ENCODE measurements at places on chromosomes 16 and 17.

GRCh38 chr17:42354956-42355843 is 33.0 kb downstream of the STAT3 start:
- no peak for DNase-seq

DNA sequence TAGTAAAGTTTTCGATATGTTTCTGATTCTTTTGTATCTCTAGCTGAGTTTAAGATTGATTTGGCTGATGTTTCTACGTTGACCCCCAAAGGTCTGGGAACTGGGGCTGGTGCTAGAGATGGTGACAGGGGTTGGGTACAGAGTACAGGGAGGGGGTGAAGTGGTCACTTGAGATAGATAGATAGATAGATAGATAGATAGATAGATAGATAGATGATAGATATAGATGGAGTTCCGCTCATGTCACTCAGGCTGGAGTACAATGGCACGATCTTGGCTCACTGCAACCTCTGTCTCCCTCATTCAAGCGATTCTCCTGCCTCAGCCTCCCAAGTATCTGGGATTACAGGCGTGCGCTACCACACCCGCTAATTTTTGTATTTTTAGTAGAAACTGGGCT is 1.8 kb upstream of the FBRS start:
- no peak for DNase-seq

GRCh38 chr17:53627511-53627910 is 195.2 kb upstream of the KIF2B start:
- no peak for DNase-seq

DNA sequence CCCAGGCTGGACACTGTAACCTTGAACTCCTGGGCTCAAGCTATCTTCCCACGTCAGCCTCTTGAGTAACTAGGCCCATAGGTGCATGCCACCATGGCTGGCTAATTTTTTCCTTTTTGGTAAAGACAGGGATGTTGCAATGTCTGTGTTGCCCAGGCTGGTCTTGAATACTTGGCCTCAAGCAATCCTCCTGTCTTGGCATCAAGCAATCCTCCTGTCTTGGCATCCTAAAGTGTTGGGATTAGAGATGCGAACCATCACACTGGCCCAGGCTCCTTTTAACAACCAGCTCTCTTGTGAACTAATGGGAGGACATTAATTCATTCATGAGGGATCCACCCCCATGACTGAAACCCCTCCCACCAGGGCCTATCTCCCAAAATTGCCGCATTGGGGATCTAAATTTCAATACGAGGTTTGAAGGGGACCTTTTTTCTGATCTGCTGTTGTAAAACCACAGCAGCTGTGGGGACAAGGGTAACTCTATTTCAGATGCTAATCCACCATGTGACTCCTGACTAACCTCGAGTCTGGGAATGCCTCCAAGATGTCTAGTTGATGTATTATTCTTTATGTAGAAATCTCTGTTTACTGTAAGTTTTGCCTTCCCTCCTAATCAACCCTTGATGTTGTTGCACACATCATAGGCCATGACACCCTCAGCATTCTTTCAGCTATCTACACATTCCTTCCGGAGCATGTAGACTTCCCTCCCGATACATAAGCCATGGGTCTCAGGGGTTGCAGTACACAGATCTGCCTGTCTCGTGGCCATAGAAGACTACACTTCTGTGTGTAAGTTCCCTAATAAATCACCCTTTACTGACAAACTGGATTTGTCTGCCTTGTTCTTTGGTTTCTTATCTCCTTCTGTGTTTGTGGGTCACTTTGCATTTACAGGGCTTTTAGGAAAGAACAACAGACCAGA is 37.6 kb downstream of the RNF112 start:
- DNase-seq = no peak

DNA sequence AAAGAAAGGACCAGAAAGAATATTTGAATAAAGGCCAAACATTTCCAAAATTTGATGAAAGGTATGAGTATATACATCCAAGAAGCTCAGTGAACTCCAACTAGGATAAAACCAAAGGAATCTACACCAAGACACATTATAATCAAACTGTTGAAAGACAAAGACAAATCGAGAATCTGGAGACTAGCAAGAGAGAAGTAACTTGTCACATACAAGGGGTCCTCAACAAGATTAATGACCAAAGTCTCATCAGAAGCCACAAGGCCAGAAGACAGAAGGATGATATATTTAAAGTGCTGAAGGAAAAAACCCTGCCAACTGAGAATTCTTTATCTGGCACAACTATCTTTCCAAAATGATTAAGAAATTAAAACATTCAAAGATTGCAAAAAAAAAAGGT is 9.3 kb upstream of the IL21R start:
- DNase-seq = no peak

DNA sequence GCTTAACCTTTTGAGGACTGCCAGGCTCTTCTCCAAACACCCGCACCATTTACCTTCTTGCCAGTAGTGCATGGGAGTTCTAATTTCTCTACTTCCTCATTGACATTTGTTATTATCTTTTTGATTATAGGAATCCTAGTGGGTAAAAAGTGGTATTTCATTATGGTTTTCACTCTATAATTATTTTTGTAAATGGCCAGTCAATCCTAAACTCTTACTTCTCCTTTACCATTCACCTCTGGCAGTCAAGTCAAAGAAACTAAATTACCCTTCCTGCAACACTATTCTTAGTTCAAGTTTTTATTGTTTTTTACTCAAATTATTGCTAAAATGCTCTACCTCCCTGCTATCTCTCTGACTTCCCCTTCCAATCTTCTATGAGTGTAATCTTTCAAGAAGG is 29.8 kb upstream of the ANKFY1 start:
- no peak for DNase-seq

DNA sequence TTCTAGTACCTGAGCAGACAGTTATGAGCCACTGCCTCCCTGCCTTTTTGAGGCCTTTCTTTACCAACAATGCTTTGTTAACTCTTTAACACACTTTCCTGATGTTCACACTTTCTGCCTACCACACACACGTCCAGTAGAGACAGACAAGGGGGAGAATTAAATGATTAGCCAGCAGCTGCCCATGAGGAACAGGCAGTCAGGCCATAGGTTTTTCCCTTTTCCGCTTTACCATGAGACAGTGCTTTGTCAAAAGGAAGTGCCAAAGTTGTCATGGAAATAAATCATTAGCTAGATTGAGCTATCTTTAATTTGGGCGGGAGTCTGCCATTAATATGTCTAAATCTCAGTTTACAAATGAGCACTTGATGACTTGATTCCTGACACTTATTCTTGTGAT is 102.1 kb downstream of the PITPNC1 start:
- DNase-seq = no peak

DNA sequence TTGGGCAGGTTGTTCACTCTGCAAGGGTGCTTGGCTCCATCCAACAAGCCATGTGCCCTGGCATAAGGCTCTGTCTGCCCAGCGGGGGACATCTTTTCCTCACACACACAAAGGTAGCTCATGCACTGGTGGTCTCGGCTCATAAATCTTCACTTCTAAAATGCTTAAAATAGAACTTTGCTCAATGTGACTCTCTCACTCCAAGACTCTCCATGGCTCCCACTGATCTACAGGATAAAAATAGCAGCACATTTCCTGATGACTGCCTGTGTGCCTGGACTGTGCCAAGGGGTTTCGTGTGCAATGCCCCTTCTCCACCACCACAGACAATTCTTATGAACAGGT is 15.1 kb upstream of the CIBAR2 start:
- DNase-seq = no peak

DNA sequence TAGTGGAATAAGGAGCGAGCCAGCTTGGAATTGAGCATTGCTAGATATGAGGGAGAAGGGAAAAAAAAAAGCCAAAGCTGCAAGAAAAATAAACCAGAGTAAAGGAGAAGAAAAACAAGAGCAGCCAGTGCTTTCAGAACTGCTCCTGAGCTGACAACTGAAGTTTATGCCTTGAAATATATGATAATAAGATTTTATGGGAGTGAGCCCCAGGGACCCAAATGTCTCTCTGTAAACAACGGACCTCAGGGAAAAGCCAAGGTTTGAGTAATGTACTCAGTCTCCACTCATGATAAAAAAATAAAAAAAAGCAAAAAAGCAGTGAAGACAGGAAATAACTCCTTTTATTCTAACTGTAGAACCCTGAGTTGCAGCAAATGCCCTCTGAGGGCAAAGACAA is 132.6 kb downstream of the SNX11 start:
- no peak for DNase-seq

GRCh38 chr16:180101-180675 is at the start of gene HBQ1:
TSS of gene HBQ1 (plus strand) at chr16:180459. CDS start at chr16:180487, 28 bp downstream.
- peak; percentile 24 for DNase-seq

DNA sequence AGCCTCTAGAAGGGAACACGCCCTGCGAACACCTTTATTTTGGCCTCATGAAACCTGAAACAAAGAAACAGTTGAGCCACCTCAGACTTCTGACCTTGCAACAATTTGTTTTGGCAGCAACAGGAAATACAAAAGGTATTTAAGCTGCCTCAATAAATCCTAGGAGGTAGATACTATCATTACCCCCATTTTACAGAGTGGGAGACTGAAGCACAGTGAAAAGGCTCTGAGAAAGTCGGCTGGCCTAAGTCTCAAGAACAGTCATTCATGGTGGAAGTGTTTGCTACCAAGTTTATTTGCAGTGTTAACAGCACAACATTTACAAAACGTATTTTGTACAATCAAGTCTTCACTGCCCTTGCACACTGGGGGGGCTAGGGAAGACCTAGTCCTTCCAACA is 19.0 kb downstream of the RND2 start:
- no peak for DNase-seq

DNA sequence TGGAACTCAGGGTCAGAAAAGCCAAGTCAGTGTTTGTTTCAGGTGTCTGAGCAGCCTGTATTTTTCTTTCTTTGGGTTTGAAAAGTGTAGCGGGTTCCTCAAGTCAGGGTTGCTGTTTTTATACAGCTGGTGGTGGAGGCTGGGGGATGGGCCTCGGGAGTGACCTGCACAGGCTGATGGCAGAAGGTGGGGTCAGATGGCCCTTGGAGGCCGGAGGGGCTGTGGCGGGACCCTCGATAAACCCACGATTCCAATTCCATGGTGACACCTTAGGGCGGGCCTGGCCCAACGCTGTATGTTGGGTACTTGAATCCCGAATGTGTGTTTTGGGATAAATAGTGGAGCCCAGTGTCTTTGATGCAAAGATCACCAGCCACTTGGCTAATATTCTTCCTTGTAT is 28.7 kb downstream of the COX4I1 start:
- no peak for DNase-seq

- no peak for DNase-seq
Measured at GRCh38 chr17:54907376-54907775, 6.7 kb downstream of the TOM1L1 start.

- no peak for DNase-seq
Measured at GRCh38 chr16:69691980-69692911, 34.1 kb downstream of the NQO1 start.

GRCh38 chr16:24755201-24755874 is 25.9 kb downstream of the TNRC6A start:
- DNase-seq = no peak

DNA sequence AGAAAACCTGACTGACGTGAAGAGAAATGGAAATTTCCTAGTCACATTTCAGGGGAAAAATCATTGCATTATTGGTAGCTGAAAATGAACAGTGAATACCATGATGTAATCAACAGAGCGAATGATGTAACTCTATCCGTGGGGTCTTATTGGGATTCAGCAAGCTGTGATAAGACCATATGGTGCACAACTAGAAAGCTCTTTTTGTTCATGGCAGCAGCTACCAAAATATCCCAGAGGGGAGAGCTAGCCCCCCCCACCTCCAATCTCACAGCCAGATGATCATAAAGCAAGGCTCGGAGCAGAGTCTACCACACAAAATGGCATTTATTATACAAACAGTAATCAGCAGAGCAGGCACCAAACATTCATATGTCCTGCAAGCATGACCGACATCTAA is 22.2 kb upstream of the DNAH17 start:
- DNase-seq = no peak

DNA sequence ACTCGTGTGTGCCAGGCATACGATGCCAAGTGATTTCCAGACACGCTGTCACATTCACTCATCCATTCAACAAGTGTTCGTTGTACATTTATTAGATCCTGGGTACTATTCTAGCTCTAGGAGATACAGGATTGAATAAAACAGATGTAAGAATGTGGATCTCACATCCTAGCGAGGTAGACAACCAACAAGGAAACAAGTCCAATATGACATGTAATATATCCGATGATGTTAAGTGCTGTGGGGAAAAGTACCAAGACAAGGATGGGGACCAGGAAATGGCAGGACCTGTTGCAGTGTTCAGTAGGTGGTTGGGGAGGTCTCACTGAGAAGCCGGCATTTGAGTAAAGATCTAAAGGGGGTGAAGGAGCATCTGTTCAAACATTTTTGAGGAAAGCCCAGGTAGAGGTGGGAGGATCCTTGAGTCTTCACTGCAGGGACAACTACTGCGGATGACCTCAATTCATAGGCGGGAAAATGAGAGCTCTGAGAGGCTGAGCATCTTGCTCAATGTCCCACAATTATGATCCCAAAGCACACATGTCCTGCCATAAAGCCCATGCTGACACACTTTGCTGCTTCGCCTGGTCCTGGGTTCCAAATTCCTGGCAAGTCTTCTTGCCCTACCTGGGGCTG is 129.4 kb downstream of the ASIC2 start:
- DNase-seq = no peak
